ENCODE measurements at places on chromosomes 3 and 15.

DNA sequence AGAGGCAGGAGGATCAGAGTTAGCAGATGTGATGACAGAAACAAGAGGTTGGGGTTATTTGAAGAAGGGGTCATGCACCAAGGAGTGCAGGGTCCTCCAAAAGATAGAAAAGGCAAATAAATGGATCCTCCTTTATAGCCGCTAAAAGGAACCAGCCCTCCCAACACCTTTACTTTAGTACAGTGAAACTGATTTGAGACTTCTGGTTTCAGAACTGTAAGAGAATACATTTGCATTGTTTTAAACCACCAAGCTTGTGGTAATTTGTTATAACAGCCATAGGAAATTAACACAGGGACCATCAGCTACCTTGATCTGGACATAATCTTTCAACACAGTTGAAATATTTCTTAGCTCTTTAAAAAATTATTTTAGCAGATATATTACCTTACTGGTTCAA is 166.6 kb downstream of the TIGIT start:
- DNase-seq = no peak

DNA sequence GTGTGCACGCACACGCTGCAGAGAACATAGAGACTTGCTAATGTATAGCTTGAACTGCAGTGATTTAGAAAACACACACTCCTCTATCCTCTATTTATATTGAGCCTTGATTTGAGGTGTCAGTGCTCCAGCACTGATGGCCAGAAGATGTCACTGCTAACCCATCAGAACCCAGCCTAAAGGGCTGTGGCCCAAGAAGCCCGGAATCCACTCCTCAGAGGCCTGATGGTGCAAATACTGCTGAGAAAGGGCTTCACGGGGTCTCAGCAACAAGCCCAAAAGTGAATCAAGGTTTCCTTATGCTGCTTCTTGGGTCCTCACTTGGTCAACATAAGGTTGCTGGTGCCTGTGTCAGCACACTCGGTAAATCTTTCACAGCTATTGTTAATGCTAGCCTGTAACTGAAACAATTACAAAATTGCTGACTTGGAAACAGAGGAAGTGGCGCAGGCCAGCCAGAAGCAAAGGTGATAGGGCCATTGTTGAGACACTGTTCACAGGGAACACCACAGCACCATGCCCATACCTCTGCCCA is 60.3 kb downstream of the HEG1 start:
- peak; percentile 57 for DNase-seq

GRCh38 chr3:188153437-188154013 is 432 bp upstream of the LPP start:
- DNase-seq = peak; percentile 85

DNA sequence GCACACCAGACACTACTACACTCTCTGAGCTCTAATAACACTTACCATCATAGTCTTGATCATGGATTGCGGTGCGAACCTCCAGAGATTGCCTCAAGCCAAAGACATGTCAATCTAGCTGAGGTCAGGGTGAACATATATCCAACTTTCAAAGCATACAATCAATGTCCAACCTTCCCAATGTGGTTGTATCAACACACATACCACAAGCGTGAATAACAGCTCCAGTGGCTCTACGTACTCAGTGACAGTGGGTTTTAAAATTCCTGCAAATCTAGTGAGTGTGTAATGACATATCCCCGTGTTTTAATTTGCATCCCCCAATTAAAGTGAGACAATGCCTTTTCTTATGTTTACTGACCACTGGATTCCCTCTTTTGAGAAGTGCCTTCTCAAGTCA is 29.6 kb downstream of the SFMBT1 start:
- no peak for DNase-seq

- DNase-seq = no peak
Observed at GRCh38 chr3:122091602-122092295, 36.6 kb downstream of the CD86 start.

All from NT2/D1 (cell line).